ENCODE measurements at places on chromosomes 4 and X. TPM values are rescaled to one million over a fixed set of nuclear protein-coding genes. Genes with fewer than 3 reads are reported as not detected.

Gene REPS2
- 2.4 TPM for total RNA-seq

Gene TMEM271
- total RNA-seq = not detected

Gene FAM53A
- total RNA-seq = 0.06 TPM

Gene ATOH1
- total RNA-seq = not detected

Gene ZNF157
- not detected for total RNA-seq

Gene GPAT3
- 121 TPM for total RNA-seq

Gene AFF2
- 1.0 TPM for total RNA-seq

Gene FRG1
- total RNA-seq = 46.0 TPM

Gene PKD2
- total RNA-seq = 14.2 TPM

Gene MAGEA2
- 87.1 TPM for total RNA-seq

Gene FRMD7
- total RNA-seq = not detected

Gene DGKK
- not detected for total RNA-seq

Gene TRIM60
- total RNA-seq = not detected

Gene RASL11B
- not detected for total RNA-seq

Gene KIF4A
- total RNA-seq = 30.6 TPM

Gene TMSB15A
- 2.8 TPM for total RNA-seq

Gene MAGEB1
- not detected for total RNA-seq

Gene LONRF3
- total RNA-seq = not detected

Gene TSC22D3
- total RNA-seq = 5.4 TPM

Gene TIGD4
- 0.35 TPM for total RNA-seq

Gene FATE1
- total RNA-seq = not detected
